Epithelial cell of alveolus of lung (primary cell): ENCODE measurements at places on chromosomes 6 and 20. TPM values are rescaled to one million over a fixed set of nuclear protein-coding genes. Genes with fewer than 3 reads are reported as not detected.

The SLC4A11 gene
- 0.72 and 0.78 TPM in 2 replicates for total RNA-seq

The CCN6 gene
- total RNA-seq, result not detected in 2 replicates

The ZSCAN23 gene
- total RNA-seq, result 1.2 and 6.5 TPM in 2 replicates

The PRDM1 gene
- total RNA-seq, result 1.8 and 4.3 TPM in 2 replicates

The HINT3 gene
- 11.0 and 14.4 TPM in 2 replicates for total RNA-seq

The CST7 gene
- not detected in 2 replicates for total RNA-seq

The RGS17 gene
- total RNA-seq, result 12.4 and 14.4 TPM in 2 replicates

The ADGB gene
- total RNA-seq, result not detected in 2 replicates

The PARD6B gene
- total RNA-seq, result 1.0 and 1.9 TPM in 2 replicates

The TINAG gene
- total RNA-seq, result not detected in 2 replicates

The BCKDHB gene
- total RNA-seq, result 7.1 and 10.0 TPM in 2 replicates

The PREX1 gene
- 2.8 and 8.0 TPM in 2 replicates for total RNA-seq

The OR2J3 gene
- total RNA-seq, result not detected in 2 replicates

The FUT9 gene
- total RNA-seq, result not detected in 2 replicates

The MRPL18 gene
- 75.6 and 96.3 TPM in 2 replicates for total RNA-seq

The TSBP1 gene
- total RNA-seq, result not detected in 2 replicates

The ROMO1 gene
- 335 and 561 TPM in 2 replicates for total RNA-seq

The ITPA gene
- 43.6 and 75.8 TPM in 2 replicates for total RNA-seq

The TCF21 gene
- total RNA-seq, result 5.6 and 119 TPM in 2 replicates

The PCSK2 gene
- total RNA-seq, result 0.48 TPM in 1 of 2 replicates, not detected in the other

The STX16 gene
- total RNA-seq, result 15.6 and 57.4 TPM in 2 replicates

The KCNB1 gene
- under 0.01 TPM in 1 of 2 replicates, not detected in the other for total RNA-seq

The DZANK1 gene
- 0.65 and 0.72 TPM in 2 replicates for total RNA-seq

The OTOR gene
- not detected in 2 replicates for total RNA-seq

The SIRPD gene
- total RNA-seq, result not detected in 2 replicates

The SAPCD1 gene
- not detected in 2 replicates for total RNA-seq

The DEFB115 gene
- not detected in 2 replicates for total RNA-seq

The ERVFRD-1 gene
- not detected in 2 replicates for total RNA-seq

The SLC22A1 gene
- total RNA-seq, result not detected in 2 replicates
